ENCODE measurements at places on chromosomes 12 and 14.

- no peak for DNase-seq
Observed at GRCh38 chr12:25675808-25676207, 122.7 kb upstream of the LMNTD1 start.

DNA sequence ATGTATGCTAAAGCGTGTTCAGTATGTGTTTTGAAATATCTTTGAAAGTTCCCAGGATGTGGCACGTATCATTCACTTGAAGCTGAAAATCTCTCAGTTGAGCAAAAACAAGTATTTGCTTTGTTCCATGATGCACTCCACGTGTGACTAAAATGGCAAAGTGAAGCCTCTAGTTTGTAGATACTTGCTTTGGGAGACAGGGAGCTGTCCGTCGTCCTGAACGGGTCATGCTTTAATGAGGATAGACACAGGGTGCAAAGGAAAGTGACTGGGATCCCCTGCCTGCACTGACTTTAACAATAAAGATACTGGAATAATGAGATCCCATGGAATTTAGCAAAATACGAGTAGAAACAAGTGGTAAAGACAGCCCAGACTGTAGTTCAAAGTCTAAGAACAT lies 991.4 kb downstream of the NRXN3 start:
- DNase-seq, result no peak

- DNase-seq, result no peak
Observed at GRCh38 chr12:54042970-54043853, 10.4 kb downstream of the HOXC5 start.

DNA sequence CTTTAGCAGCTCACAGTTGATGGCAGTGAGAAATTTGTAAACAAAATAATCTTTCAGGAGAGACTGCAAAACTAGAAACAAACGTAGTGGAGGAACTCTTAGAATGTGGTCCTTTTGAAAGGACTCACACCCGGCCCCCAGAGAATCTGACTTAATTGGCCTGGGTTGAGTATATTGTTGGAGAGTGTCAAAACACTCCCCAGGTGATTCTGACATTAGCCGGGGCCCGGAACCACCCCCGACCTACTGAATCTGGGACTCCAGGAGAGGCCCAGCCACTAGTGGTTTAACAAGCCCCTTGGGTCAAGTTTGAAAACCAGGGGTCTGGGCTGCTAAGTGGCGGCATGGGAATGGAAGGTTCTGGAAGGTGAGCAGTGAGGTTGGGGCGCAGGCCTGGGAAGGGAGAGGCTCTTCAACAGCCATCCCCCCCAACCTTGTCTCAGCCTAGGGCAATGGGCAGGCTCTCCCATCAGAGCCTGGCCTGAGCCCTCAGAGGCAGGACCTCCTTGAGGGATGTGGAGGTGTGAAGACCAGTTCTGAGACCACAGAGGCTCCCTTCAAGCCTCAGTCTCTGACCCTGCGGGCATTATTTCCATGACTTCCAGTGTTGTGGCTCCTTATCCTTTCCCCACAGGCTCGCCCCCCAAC lies 1.1 kb upstream of the ELK3 start:
- DNase-seq, result no peak

DNA sequence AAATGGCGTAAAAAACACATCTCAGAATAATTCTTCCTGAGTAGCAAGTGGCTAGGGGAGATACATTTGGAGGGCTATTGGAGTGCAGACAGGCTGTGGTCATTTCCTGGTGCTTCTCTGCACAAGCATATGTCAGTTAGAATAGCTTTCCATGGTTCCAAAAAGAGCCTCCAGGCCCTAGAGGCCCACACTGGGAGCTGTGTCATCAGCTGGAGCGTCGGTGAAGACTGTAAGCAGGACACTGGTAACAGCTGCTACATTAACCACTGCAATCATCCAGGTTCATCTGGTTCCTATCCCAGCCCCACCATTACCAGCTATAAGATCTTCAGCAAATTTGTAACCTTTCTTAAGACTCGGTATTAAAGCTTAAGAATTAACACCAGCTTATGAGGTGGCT lies 31.7 kb upstream of the APPL2 start:
- no peak for DNase-seq

DNA sequence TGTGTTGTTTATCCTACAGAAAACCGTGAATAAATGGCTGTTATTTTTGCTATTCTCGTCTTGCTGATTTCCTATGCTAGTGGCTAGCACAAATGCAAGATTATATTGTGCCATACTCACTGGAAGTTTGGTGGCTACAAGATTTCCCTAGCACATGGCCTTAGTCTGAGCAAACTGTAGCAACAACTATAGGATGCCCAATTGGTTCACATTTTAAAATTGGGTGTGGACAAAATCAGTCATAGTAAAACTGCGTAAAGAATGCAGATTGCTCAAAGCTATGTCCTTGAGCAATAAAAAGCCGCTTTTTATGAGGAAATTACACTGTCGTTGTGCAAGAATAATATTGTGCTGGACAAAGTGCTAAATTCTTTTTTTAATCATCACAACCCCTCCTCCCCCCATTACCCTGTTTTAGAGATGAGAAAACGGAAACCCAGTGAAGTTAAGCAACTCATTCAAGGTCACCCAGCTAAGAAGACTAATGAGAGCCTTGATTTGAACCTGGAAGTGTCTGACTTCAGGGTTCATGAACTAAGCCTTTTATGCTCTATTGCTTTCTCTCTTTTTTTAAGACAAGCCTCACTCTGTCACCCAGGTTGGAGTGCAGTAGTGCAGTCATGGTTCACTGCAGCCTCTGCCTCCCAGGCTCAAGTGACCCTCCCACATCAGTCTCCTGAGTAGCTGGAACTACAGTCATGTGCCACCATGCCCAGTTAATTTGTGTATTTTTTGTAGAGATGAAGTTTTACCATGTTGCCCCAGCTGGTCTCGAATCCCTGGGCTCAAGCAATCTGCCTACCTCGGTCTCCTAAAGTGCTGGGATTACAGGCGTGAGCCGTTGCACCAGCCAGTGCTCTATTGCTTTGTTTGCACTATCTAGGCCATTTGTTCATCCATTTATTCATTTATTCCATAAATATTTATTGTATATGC lies 73.6 kb downstream of the SRGAP1 start:
- DNase-seq, result no peak

- DNase-seq, result no peak
Observed at GRCh38 chr12:56979628-56980027, 22.2 kb upstream of the RDH16 start.

DNA sequence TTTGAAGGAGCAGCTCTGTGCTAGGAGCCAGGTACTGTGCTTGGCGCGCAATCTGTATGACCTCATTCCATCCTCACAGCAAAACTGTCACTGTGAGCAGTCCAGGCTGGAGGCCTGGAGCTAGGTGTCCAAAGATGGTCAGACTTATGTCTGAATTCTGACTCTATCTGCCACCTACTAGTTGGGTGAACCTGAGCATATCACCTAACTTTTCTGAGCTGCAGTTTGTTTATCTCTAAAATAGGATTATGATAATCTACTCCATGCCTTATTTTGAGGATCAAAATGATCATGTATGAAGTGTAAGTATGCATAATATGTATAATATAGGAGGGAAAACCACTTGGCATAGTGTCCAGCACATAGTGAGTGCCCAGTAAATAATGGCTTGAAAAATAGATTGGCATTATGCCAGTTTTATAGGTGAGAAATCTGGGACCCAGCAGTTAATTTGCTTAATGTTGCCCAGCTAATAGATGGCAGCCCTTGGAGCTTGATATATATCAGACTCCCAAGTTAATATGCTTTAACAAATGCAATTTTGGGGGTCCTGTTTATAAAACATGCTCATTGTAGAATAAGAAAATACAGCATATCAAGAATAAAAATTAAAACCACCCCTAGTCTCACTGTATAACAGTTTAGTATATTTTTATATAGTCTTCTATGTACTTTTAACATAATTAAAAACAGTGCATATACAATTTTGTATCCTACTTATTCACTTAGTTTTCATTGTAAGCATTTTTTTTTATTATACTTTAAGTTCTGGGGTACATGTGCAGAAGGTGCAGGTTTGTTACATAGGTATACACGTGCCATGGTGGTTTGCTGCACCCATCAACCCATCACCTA lies 4.5 kb upstream of the JPH4 start:
- DNase-seq, result no peak
